ENCODE measurements at places on chromosomes 7 and 10. TPM values are rescaled to one million over a fixed set of nuclear protein-coding genes. Genes with fewer than 3 reads are reported as not detected.

DNA sequence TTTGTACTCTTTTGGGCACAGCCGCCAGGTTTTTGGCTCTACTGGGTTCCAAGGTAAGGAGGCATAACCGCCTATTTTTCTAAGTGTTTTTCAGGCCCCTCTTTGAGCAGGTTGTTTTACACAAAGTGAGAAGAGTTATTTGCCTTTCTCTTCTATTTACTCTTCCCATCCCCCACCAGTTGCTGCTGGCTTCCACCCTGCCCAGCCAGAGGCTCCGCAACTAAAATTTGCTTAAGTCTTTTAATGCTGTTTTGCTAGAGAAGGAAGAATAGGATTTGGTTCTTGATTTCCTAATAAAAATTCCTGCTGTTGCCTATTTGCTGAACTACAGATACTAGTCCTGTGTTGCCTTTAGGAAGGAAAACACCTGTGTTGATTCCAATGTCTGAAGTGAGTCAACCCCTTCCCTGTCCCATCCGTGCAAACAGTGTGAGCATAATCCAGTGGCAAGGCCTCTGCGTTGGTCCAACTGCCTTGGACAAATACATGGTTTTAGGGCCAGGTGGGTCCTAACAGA is 1.9 kb downstream of the PLA2G12B start:
- no peak for DNase-seq

DNA sequence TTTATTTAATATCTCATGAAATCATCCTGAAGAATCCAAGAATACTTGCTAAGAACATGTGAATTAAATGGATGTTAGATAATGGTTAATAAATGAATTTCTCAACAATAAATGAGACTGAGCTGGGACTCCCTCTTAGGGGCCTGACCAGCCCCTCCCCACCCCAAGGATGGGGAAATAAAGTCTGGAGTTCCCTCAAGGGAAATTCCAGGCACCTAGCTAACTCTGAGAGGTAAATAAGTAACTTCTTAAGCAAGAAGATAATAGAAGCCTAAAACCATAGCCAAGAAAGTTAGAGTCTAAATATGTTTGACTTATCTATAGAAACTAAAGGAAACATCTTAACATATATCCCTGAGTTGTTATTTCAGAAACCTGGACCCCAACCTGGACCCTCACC is 32.2 kb upstream of the PPP1R9A start:
- DNase-seq: no peak

- DNase-seq: no peak
Observed at GRCh38 chr10:109358325-109358724, 565.0 kb downstream of the XPNPEP1 start.

The MPLKIP gene
- 14.1 TPM for total RNA-seq

The RSU1 gene
- 42.3 TPM for total RNA-seq
